ENCODE measurements at places on chromosomes 4 and X.

DNA sequence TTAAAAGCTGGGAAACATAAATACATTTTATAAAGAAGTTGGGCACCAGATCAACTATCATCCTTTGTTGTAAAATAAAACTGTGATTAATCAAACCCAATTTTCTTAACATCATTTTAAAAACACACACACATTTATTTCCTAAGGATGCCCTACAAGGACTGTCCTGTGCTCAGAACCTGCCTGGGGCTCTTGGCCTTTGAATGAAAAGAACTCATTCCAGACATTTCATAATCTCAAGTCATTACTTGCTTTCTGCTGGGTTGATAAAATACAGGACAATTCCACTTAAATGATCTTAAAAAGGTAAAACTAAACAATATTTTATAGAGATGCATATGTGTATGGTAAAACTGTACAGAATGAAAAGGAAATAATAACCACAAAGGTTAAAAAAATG, 2.8 kb downstream of the SH3D19 start:
- DNase-seq: no peak

DNA sequence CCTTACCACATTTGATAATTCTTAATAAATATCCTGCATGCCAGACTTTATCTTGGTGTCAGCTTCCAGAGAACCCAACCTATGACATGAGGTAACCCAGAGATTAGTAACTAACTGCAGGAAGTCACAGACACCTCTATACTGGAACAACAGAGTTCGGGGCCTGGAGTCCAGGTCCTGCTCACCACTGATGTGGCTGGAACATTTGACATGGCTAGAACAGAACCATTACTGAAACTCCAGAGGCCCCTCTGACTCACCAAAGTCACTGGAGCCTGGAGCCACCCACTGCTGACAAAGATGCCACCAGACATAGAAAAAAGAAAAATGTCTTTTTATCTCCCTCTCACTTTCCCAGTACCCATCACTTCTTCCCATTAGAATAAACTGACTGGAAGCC, 403.7 kb downstream of the MID1IP1 start:
- no peak for DNase-seq

DNA sequence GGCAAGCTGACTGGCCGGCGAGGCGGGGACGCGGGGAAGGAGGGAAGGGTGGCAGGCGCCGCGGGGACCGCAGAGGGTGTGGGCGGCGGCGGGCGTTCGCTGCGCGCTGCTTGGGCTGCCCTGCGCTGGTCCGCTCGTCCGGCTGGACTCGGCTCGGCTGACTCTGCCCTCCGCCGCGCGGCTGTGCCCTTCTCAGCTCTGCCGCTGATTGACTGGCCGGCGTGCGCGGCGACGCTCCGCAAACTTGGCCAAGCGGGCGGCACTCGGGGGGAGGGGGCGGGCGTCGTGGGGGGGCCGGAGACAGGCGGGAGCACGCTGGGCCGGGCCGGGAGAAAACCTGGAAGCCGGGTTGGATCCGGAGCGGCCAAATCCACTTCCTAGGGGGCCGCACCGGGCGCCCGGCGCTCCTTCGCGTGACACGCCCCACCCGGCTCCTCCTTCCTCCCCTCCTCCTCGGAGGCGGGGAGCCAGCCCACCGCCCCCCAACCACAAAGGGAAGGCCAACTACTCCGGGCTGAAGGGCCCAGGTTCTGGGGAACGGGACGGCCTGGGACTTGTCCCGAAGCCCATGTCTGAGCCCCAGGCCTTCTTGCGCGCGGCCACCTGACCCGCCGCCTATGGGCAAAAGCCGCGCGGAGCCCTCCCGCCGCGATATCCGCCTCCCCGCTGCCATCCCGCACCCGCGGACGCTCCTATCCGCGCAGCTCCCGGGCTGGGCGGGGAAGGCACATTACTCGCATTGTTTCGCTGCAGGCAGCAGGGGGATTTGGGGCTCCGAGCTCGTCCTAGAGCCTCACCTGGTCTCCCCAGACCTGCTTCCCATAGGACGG, at the start of gene GPC4:
TSS of gene GPC4 (minus strand) at position 214 of the 830 bp plus-strand sequence. CDS start 524 bp downstream, outside the sequence.
- no peak for DNase-seq

- DNase-seq: no peak
Observed at GRCh38 chrX:21940356-21940829, at the start of gene SMS. TSS of gene SMS (plus strand) at chrX:21940709. CDS start at chrX:21940825, 116 bp downstream.

DNA sequence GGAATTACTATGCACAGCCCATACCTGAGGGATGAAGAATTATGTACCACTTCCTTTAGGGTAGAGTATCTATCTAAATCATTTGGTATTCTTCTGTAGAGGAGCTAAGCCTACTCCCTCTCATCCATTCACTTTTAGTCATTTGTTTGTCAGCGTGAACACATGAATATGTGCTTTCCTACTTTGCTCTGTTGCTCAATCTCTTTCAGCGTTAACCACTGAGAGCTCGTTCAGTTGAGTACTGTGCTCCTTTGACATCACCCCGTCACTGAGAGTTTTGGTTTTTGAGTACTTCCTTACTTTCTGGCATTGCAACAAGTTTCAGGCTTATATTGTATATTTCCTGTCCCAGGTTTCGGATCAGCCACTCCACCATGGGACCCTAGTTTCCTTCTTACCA, 700.6 kb downstream of the NLGN4X start:
- no peak for DNase-seq

GRCh38 chr4:2451821-2452785, 16.8 kb upstream of the RNF4 start:
- no peak for DNase-seq

GRCh38 chr4:185035284-185035683, 17.0 kb downstream of the HELT start:
- DNase-seq: no peak

DNA sequence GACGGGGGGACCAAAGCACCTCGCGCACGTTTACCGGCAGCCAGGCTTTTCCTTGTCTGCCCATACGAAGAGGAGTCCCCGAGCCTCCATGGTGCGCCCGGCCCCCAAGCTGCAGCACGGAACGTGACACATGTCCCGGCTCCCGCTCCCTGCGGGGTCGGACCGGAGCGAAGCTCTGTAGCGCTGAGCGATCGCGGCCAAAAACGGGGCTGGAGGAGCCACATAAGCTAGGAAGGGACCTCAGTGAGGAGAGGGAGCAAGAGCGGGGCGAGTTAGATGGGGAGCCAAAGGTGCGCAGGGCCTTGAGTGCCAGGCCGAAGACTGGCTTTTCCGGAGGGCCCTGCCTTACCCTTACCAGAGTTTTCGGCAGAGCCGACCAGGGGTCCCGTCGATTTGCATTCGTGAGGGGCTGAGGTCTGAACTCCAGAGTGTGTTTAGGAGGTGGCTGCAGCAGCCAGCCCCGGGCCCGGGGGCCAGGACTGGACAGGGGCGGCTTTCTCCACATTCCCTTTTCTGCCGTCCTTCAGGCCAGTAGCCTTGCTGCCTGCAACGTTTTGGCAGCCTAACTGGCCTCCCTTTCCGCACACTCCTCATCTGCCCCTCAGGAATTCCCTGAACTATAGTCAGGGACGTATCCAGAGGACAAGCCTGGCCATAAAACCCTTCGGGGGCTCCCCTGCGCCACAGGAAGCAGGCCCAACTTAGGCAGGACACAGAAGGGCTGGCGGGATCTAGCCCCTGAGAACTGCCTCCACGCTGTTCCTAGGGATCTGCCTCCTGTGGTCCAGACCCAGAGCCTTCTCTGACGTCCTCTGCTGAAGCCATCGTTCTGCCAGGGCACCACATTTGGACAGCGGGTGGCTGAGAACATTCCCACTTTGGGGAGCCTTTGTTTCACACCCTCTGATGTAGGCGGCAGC, 689 bp downstream of the SSR4 start:
- no peak for DNase-seq

DNA sequence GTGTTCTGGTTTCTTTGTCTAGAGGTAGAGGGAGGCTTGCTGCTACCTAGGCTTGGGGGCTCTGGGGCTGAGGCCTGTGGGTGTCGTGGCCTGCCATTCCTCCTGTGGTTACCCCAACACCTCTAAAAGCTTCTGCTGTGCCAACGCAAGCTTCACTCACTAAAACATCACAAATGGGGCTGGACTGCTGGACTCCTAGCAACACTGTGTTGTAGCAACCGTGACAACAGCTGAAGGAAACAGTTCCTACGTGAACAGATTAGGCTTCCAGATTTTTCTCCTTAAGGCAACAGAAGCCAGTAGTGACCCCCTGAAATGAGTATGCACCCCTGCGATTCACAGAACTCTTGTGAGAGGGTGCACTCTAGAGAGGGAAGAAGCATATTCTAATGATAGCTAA, 138.3 kb upstream of the TEX13D start:
- no peak for DNase-seq

DNA sequence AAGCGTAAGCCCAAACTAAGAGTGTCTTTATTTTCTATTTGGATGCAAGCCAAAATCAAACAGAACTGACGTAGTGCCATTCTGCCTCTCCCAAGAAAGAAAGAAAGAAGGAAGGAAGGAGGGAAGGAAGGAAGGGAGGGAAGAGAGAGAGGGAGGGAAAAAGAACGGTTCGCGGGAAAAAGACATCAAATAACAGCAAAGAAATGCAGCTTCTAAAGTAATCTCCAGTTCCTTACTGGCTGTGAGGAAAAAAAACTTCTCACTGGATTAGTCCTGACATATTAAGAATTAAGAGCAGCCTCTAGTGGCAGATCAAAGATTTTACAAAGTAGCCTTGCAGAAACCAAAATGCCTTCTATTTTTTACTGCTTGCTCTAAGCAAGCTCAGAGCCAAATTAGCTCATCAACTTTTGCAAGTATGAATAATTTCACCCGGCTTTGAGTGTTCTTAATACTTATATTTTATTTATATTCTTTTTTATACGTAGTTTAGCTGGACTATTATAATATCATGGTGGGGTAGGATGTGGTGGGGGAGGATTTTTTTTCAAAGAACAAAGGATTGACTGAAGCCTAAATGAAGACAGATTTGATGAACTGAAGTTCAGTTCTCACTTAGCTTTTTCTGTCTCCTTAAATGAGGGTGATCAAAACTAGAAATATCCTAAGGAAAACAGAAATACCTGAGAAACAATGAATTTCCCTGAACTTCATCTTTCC, 36.6 kb downstream of the PITX2 start:
- peak; percentile 44 for DNase-seq

Data from AG04449 (cell line).